ENCODE measurements at places on chromosomes 1 and 21.

- DNase-seq: no peak
These were observed 308.0 kb downstream of the HMCN1 start for GRCh38 chr1:186042230-186042629.

- no peak for DNase-seq
These were observed 11.3 kb upstream of the KDF1 start for GRCh38 chr1:26971590-26971989.

- no peak for DNase-seq
These were observed 83.2 kb downstream of the TRIM11 start for GRCh38 chr1:228323401-228323800.

- DNase-seq: no peak
These were observed 55.2 kb upstream of the C1orf174 start for GRCh38 chr1:3955196-3955772.

- no peak for DNase-seq
These were observed 9.1 kb downstream of the PLOD1 start for GRCh38 chr1:11943619-11944018.

DNA sequence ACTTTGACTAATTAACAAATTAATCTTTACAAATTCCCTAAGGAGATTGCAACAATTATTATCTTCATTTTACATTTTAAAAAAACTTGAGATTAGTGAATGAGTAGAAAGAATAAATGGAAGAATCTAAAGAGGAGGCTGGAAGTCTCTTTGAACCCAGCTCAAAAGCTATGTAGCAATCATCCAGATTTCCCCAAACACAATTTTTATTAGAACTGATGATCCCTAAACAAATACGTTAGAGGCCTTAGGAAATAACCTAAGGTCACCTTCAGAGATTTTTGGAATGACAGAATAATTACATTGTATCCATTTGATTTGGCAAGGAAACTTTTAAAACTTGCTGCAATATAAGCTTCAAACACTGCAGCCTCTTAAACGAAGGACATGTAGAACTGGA is 242.4 kb upstream of the LYPLAL1 start:
- DNase-seq: no peak
